ENCODE measurements at places on chromosomes 5 and 9.

DNA sequence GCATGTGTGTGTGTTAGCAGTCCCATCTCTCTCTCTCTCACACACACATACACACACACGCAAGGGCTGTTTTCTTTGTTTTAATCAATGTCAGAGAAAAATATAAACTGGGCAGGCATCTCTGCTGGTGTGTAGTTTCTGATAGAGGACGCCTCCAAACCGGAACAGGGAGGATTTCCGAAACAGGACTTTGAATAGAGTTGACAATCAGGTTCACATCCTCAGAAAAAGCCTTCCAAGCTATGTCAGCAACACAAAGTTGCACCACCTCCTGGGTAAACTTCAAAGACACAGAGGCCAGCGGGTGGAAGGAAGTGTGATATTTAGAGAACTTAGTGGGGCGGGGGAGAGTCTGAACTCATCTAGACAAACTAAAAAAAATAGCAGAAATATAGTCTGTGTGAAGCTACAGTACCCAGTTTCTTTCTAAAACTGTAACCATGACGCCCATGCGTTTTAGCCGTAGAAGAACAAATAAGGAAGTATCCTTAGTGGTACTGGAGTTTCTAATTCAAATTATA, 1.2 kb downstream of the ST8SIA4 start:
- peak; percentile 30 for DNase-seq

- no peak for DNase-seq
These were observed 230.2 kb downstream of the IRX1 start for GRCh38 chr5:3825531-3826451.

DNA sequence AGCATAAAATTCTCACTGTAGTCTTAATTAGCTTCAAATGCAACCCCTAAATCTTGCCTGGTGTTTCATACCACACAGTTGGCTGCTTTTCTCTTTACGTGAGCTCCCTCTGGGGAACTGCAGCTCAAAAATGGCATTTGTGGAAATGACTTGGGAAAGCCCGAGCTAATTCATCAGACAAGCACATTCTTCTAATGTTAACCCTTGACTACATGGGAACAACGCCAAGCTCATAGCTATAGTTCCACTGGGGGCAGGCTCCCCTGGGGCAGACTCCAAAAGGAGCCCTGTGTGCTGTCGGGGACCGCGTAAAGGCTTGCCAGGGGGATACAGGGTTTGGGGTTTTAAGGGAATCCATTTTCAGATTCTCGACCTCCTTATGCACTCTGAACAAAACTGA, 301.4 kb upstream of the DAP start:
- no peak for DNase-seq

GRCh38 chr5:111070272-111071134, 1.0 kb upstream of the TSLP start:
- no peak for DNase-seq

- no peak for DNase-seq
These were observed 317.2 kb upstream of the ACO1 start for GRCh38 chr9:32067261-32067660.

- no peak for DNase-seq
These were observed 125.5 kb upstream of the FAM174A start for GRCh38 chr5:100409660-100410151.
